Endothelial cell (in vitro differentiated cells): ENCODE measurements at places on chromosomes 7 and 10. TPM values are rescaled to one million over a fixed set of nuclear protein-coding genes. Genes with fewer than 3 reads are reported as not detected.

- no peak overlapping the region for H3K27ac ChIP-seq
- H3K4me1 ChIP-seq, result no peaks in the 10 kb centered on the region
- H3K4me3 ChIP-seq, result no peak overlapping the region
- H3K27me3 ChIP-seq, result no peaks in the 10 kb centered on the region
- no peaks in the 10 kb centered on the region for H3K36me3 ChIP-seq
These were observed 64.6 kb downstream of the GRID1 start for GRCh38 chr10:86301971-86302370.

GRCh38 chr7:25180592-25180923, 47.7 kb downstream of the NPVF start:
- DNase-seq, result no peak
- H3K27ac ChIP-seq, result no peak overlapping the region
- no peaks in the 10 kb centered on the region for H3K4me1 ChIP-seq

- no peaks in the 10 kb centered on the region for H3K4me1 ChIP-seq
- no peaks in the 10 kb centered on the region for H3K27me3 ChIP-seq
- H3K27ac ChIP-seq, result no peak overlapping the region
- no peak overlapping the region for H3K4me3 ChIP-seq
These were observed 261.2 kb downstream of the PPP1R3A start for GRCh38 chr7:113657603-113658002.

- H3K27ac ChIP-seq, result no peak overlapping the region
- H3K4me3 ChIP-seq, result no peak overlapping the region
- DNase-seq, result peak; percentile 73
- peaks cover 29% of the 10 kb centered on the region for H3K36me3 ChIP-seq
- peaks cover 53% of the 10 kb centered on the region for H3K4me1 ChIP-seq
These were observed 76.9 kb downstream of the RNF216 start for GRCh38 chr7:5704534-5704922.

GRCh38 chr7:131039355-131039762, 288.3 kb upstream of the MKLN1 start:
- H3K4me3 ChIP-seq, result no peak overlapping the region
- no peak overlapping the region for H3K27ac ChIP-seq
- H3K27me3 ChIP-seq, result no peaks in the 10 kb centered on the region
- no peak for DNase-seq
- H3K4me1 ChIP-seq, result peaks cover 2% of the 10 kb centered on the region
- H3K36me3 ChIP-seq, result no peaks in the 10 kb centered on the region

DNA sequence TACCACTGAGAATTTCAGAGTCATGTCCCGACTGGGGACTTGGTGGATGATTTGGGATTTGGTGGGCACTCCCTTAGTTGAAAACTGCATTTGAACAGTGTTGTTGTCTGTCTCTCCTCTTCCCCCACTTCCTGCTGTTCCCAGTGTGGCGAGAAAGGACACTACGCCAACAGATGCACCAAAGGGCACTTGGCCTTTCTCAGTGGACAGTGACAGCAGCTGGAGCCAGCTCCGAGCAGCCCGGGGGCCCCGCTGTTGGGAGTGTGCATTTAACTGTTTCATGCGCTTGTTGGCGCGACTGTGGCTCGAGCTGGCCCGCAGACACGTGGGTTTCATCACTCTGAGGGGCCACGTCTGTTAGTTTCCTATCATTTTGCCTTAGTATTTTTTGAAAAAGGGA, 9.7 kb downstream of the ATP5MF start:
- no peak overlapping the region for H3K4me3 ChIP-seq
- peaks cover 40% of the 10 kb centered on the region for H3K36me3 ChIP-seq
- no peak for DNase-seq

DNA sequence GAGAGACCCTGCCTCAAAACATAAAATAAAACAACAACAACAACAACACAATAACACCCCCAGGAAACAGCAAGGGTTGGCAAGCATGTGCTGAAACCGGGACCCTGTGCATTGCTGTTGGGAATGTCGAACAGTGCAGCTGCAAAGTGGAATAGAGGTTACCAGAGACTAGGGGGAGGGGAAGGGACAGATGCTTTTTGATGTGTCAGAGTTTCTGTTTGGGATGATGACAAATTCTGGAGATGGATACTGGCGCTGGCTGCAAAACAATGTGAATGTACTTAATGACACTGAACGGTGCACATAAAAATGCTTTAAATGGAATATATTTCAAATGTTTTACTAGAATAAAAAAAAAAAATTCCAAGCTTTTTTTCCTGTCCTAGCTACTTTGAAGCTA, 241.8 kb downstream of the TEX36 start:
- H3K4me3 ChIP-seq, result no peak overlapping the region
- H3K27ac ChIP-seq, result no peak overlapping the region
- H3K27me3 ChIP-seq, result no peaks in the 10 kb centered on the region
- no peaks in the 10 kb centered on the region for H3K4me1 ChIP-seq
- no peaks in the 10 kb centered on the region for H3K36me3 ChIP-seq

GRCh38 chr10:27529010-27529783, 25.1 kb downstream of the RAB18 start:
- DNase-seq, result no peak
- H3K27me3 ChIP-seq, result no peaks in the 10 kb centered on the region
- peak overlapping the region; percentile 12 for H3K27ac ChIP-seq
- H3K4me1 ChIP-seq, result peaks cover 14% of the 10 kb centered on the region
- no peak overlapping the region for H3K4me3 ChIP-seq

- H3K27me3 ChIP-seq, result peaks cover 6% of the 10 kb centered on the region
- H3K4me3 ChIP-seq, result no peak overlapping the region
- H3K27ac ChIP-seq, result no peak overlapping the region
These were observed 134.6 kb upstream of the MGMT start for GRCh38 chr10:129332476-129332875.

- H3K4me3 ChIP-seq, result no peak overlapping the region
- peaks cover 1% of the 10 kb centered on the region for H3K27me3 ChIP-seq
- no peaks in the 10 kb centered on the region for H3K36me3 ChIP-seq
- no peak for DNase-seq
- peaks cover 4% of the 10 kb centered on the region for H3K4me1 ChIP-seq
- H3K27ac ChIP-seq, result no peak overlapping the region
These were observed 356.6 kb downstream of the BBS9 start for GRCh38 chr7:33485747-33486493.

- H3K27me3 ChIP-seq, result no peaks in the 10 kb centered on the region
- H3K4me3 ChIP-seq, result no peak overlapping the region
- DNase-seq, result no peak
- no peak overlapping the region for H3K27ac ChIP-seq
- H3K4me1 ChIP-seq, result no peaks in the 10 kb centered on the region
These were observed 7.8 kb upstream of the GPR141 start for GRCh38 chr7:37675749-37676148.

DNA sequence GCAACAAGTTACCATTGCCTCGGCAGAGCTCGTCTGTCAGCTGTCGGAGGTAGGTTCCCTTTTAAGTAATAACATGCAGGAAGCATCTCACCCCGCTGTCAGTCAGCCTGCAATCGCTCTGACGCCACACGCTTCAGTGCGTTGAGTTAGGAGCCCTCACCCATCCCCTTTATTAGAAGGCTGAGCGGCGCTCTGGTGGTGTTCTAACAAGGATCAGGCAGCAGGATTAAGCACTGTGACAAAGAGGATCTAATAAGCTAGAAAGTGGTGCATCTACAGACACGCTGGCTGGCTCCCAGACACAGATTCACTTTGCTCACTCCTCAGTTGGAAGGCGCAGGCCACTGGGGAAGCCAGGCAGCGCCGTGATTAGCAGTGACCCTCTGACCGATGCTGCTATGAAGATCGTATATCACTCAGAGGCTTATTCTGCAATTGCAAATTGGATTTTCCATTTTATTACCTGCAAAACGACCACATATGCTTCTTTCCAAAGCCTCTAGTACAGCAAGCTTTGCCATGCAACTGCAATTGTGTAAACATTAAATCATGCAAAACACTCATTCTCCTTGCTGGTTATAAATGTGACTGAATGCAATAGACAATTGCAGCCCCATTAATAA, 117.7 kb downstream of the RSU1 start:
- no peak for DNase-seq
- no peaks in the 10 kb centered on the region for H3K27me3 ChIP-seq
- no peak overlapping the region for H3K27ac ChIP-seq
- no peaks in the 10 kb centered on the region for H3K4me1 ChIP-seq

GRCh38 chr10:29430101-29430500, 141.2 kb downstream of the LYZL1 start:
- no peak overlapping the region for H3K27ac ChIP-seq
- peaks cover 4% of the 10 kb centered on the region for H3K27me3 ChIP-seq
- no peak for DNase-seq

GRCh38 chr7:112167147-112167546, 39.1 kb downstream of the DOCK4 start:
- H3K27me3 ChIP-seq, result peaks cover 3% of the 10 kb centered on the region

DNA sequence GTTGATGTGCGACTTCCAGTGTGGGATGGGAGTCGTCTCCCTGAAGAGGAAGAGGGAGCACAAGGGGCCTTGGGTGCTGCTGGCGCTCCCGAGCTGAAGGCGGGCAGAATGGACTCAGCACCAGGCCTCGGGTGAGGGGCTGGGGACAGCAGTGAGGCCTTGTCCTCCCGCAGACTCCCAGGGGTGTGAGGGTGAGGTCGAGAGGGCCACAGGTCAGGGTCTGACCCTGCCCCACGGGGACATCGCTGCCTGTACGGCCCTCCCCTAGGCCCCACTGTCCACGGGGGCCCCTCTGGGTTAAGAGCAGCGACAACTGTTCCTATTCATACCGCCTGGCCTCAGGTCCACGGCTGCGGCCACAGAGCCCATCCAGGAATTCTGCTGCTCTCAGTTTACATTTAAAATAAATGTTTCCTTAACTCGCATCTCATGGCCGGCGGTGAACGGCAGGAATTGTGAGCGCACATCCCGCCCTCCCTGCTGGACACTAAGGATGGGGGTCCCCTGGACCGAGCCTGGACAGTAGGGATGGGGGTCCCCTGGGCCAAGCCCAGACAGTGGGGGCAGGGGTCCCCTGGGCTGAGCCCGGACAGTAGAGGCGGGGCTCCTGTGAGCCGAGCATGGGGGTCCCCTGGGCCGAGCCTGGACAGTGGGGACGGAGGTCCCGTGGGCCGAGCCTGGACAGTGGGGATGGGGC, 61.7 kb downstream of the PDGFA start:
- H3K27me3 ChIP-seq, result peaks cover 3% of the 10 kb centered on the region
- no peak overlapping the region for H3K27ac ChIP-seq
- DNase-seq, result no peak
- H3K4me1 ChIP-seq, result peaks cover 9% of the 10 kb centered on the region
- H3K4me3 ChIP-seq, result no peak overlapping the region

GRCh38 chr10:75718991-75719390, 287.6 kb downstream of the LRMDA start:
- H3K4me3 ChIP-seq, result no peak overlapping the region
- no peak overlapping the region for H3K27ac ChIP-seq
- H3K36me3 ChIP-seq, result no peaks in the 10 kb centered on the region
- no peak for DNase-seq
- no peaks in the 10 kb centered on the region for H3K27me3 ChIP-seq

DNA sequence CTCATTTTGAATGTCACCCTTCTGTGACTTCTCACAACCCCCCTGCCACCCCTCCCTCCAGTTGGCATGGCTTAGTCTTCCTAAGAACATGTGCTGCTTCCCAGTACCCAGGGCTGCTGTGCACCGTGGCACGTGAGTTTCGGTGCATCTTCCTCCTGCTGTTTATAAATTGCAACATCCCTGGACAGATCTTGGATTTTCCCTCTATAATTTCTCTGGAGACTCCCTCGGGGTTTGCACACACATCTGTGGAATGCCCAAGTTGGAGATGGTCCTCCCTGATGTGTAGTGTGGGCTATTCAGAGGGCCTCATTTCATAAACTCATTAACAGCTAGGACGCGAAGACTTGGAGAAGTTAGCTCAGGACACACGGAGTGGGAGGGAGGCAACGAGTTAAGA, 52.9 kb downstream of the IKZF1 start:
- no peak for DNase-seq
- peaks cover 2% of the 10 kb centered on the region for H3K27me3 ChIP-seq
- peaks cover 21% of the 10 kb centered on the region for H3K4me1 ChIP-seq
- no peaks in the 10 kb centered on the region for H3K36me3 ChIP-seq
- H3K4me3 ChIP-seq, result no peak overlapping the region

DNA sequence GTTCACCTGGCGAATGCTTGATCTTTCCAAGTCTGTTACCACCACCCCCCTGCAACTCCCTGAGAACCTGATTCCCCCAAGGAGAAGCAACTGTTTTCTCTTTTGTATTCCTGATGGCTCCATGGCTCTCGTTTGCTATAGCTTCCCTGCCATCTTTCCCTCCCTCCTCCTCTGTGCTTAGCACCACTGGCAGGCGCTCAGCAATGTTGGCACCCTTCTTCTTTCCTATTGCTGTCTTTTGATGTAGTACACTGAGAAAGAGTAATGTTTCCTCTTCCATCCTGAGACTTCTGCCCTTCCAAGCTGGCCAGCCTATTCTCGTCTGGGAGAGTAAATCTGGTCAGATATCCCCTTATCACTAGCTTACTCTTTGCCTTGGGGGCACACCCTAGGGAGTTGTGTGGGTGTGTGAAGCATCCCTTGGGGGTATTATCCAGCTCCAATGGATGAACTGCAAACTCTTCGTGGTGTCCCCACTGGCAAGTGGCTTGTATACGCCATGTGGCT, 74.0 kb downstream of the BMPER start:
- DNase-seq, result no peak
- no peak overlapping the region for H3K27ac ChIP-seq
- H3K4me1 ChIP-seq, result peaks cover 6% of the 10 kb centered on the region
- H3K4me3 ChIP-seq, result no peak overlapping the region

DNA sequence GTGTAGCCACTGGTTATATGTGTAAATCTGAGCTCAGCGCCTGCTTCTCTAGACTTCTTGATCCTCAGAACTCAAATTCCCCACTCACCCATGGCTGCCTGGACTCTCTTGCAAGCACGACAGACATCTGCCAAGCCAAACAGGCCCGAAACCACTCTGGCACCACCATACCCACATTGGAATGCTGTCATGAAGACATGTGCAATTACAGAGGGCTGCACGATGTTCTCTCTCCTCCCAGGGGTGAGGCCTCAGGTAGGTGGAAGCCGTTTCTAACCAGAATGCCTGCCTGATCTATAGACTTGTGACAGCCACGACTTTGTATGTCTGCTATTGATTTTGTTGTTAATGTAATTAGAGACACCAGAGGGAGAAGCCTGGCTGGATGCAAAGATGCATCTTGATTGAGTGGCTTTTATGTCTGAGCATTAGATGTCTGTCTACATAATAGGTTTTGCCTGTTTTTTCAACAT, 4.0 kb downstream of the BAMBI start:
- H3K4me1 ChIP-seq, result peaks cover 38% of the 10 kb centered on the region
- peaks cover 6% of the 10 kb centered on the region for H3K27me3 ChIP-seq
- H3K4me3 ChIP-seq, result no peak overlapping the region
- DNase-seq, result no peak
- H3K36me3 ChIP-seq, result peaks cover 12% of the 10 kb centered on the region

- no peak overlapping the region for H3K4me3 ChIP-seq
- no peak overlapping the region for H3K27ac ChIP-seq
- peaks cover 6% of the 10 kb centered on the region for H3K4me1 ChIP-seq
- H3K36me3 ChIP-seq, result peaks cover 12% of the 10 kb centered on the region
- H3K27me3 ChIP-seq, result peaks cover 2% of the 10 kb centered on the region
- DNase-seq, result no peak
These were observed 32.1 kb upstream of the MSRB2 start for GRCh38 chr10:23063045-23063972.

MMP21 gene
- total RNA-seq, result not detected

CPN1 gene
- not detected for total RNA-seq

HOXA11 gene
- total RNA-seq, result not detected

CALN1 gene
- total RNA-seq, result 1.4 TPM

COG5 gene
- total RNA-seq, result 26.7 TPM
